Right cardiac atrium (tissue), 5 donors: ENCODE measurements at places on chromosomes 7 and 10.

DNA sequence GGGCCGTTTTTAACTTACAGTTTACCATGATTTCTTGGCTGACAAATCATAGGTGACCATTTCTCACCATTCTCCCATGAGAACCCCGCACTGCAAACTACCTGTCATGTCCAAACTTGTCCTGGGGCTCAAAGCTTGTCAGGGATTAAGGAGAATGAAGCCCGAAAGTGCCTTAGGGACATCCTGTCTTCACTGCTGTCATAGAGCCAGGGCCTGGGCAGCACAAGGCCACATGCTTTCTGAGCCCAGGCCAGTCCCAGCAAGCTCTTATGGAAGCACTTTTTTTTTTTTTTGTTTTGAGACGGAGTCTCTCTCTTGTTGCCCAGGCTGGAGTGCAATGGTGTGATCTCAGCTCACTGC, 33.9 kb downstream of the CCM2 start:
- peak; percentile 39 for DNase-seq

DNA sequence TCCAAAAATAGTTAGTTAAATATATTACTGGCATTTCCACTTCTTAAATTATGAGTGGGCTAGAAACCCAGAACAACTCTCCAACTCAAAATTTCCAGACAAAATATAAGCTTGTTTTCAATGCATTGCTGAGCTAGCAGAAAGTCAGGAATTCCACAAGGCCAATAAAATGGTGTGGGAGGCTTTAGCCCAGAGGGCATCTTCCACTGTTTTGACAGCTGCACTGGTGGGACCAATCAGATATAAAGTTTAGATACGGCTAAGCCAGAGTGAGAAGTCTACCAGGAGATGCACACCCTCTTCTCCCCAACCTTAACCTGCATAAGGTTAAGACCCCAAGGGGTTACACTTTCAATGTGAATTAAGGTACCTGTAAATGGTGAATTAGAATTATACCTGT, 76.6 kb downstream of the AMPH start:
- no peak for DNase-seq

GRCh38 chr10:10591715-10592341, 425.8 kb upstream of the CELF2 start:
- no peak for DNase-seq

- no peak for DNase-seq
Measured at GRCh38 chr7:121745856-121746255, 127.1 kb upstream of the PTPRZ1 start.

DNA sequence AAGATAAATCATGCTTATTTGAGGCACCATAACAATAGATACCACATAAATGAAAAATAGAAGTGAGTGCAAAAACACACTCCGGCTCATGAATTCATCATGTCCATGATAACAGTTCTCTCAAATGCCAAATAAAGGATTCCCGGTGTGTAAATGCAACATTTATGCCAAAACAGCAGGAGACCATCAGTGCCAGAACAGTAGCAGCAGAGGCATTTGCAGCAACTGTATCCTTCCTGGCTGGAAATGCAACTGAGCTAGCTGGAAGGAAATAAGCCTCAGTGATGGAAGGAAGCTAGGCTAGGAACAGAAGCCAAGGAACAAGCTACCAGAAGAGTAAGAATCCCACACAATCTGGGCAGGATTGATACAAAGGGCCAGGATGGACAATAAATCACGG, 79.9 kb upstream of the THSD7A start:
- DNase-seq: no peak

GRCh38 chr7:13560441-13560840, 429.0 kb downstream of the ETV1 start:
- no peak for DNase-seq

DNA sequence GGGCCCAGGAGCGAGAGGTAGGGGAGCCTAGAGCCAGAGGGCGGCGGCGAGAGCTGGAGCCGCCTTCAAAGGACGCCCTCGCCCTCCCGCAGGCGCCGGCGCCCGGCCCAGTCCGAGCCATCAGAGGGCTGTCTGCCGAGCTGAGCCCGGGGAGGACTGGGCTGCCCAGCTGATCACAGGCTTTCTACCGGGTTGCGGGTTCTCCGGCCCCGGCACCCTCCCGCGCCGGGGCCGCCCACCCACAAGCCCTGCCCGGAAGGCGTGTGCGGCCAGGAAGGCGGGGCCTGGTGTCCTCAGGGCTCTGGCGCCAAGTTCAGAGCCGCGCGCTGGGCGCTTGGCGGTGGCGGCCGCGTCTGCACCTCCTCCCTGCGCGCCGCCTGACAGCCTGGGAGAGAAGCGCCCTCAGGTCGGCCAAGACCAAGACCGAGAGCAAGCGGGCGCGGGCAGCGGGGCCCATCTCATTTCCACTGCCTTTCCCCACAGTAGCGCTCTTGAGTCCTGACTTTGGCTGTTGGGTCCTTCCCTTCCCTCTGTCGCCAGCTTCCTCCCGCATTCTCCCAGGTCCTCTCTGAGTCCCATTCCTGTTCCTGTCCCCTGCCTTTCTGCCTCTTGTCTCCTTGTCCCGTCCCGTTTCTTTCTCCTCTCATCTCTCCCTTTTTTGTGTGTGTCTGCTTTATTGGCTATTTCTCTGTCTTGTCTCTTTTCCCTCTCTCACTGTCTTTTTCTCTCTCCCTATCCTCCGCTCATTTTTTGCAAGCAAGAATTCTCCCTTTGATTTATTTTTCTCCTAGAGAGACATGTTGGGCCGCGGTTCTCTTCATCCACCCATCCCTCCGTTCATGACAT, 60.6 kb upstream of the MSMB start:
- DNase-seq: peak; percentile 62

DNA sequence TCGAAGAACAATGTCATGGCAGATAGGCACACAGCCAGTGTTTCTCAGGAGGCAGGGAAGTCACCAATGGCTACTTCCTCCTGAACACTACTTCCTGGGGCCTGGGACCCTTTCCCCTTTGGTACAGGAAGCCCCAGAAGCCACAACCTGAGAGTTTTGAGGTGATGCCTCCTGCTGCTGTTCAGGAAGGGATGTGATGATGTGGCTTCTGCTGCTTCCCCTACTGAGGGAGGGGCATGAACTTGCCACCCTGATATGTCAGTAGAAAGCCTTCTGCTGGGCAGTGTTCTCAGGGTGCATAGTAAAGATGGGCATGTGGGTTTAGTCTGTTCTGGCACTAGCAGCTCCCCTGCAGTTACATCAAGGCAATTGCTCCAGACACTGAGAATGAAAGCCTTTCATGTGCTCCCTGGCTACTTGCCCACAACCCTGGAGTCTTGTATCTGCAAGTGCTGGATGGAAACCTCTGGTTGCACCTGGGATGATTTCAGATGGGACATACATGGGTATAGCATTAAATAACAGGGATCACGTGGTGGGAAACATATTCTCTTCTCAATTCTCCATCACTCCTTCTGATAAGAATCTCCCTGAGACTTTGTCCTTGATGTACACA, 69.3 kb downstream of the ADRA2A start:
- no peak for DNase-seq

DNA sequence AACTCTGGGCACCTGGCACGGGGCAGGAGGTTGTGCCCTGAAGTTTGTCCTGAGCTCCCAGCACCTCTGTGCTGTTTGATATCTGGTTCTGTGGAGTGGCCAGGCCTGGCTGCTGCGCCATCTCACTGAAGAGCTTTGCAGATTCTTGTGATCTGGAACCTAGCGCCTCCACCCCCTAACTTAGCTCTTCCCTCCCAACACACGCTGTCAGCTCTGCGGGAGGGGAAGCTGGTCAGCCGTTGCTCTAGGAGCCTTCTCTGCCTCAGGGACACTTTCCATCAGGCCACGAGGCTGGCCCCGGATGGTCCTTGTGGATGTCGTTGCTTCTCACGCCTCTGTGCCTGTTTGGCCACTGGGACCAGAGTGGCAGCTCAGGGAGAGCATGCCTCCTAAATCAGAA, 213.2 kb downstream of the CCDC3 start:
- DNase-seq: no peak

- DNase-seq: no peak
Measured at GRCh38 chr7:77819021-77819420, 20.4 kb downstream of the PHTF2 start.

GRCh38 chr7:142567201-142568075, 181.8 kb upstream of the PRSS1 start:
- no peak for DNase-seq

DNA sequence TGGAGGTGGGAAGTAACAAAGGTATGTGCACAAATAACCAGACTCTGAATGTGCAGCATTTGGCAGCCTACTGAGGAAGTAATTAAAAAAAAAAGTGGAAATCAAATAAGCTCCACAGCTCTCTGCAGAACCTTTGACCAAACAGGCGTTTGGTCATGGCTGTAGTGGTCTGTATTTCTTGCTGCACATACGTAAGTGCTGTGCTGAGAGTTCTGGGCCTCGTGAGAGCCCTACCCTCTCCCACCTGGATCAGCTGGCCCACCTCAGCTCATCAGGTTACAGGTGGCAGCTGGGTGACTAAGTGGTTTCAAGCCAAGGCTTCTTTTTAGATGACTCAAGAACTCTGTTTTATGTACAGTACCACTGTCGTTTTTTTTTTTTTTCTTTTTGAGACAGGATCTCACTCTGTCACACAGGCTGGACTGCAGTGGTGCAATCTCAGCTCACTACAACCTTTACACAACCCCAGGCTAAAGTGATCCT, 178.2 kb upstream of the KLF6 start:
- DNase-seq: no peak

GRCh38 chr7:112161253-112162141, 44.7 kb downstream of the DOCK4 start:
- no peak for DNase-seq

- no peak for DNase-seq
Measured at GRCh38 chr10:32891261-32891660, 66.8 kb downstream of the ITGB1 start.

DNA sequence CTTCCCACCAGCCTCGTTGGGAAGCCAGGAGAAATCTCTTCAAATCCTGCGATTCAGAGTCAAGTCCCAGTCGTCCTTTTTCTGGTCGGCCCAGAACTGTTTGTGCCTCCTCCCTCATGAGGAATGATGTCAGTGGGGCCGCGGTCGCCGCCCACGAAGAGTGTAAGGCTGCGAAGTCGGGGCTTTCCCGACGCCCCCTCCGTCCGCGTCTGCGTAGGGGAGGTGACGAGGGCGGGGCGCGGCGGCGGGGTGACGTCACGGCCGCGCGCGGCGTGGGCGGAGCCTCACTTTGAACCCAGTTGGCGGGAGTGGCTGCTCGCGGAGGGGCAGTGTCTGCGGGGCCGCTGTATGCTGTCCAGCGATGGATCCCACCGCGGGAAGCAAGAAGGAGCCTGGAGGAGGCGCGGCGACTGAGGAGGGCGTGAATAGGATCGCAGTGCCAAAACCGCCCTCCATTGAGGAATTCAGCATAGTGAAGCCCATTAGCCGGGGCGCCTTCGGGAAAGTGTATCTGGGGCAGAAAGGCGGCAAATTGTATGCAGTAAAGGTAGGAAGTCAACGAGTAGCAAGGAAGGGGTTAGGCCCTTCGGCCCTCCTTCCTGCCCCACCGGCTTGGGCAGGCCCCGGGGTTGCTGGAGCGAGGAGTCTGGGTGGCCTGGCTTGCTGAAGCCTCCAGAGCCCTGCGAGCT, at the start of gene MASTL:
Gene MASTL, plus strand, starts transcription at position 287 of the 689 bp plus-strand sequence. Its CDS starts 75 bp downstream, at position 362.
- DNase-seq: peak; percentile 97

DNA sequence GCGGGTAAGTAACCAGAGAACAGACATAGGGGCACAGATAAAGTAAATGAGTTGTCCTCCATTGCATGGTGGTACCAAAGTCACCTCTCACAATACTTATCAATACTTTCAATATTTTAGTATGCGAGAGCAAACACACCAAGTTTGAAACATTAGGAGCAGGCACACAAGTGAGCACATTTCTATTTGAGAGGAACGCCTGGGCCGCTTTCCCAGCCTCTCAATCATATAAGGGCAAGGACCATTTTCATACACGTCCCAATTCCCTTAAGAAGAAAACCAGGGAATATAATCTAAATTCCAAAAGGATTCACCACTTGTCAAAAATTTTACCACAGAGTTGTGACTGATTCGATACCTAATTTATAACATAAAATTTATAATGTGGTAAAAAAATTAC, 7.5 kb downstream of the LMOD2 start:
- no peak for DNase-seq

- DNase-seq: no peak
Measured at GRCh38 chr7:116249969-116250553, 39.7 kb downstream of the TES start.

DNA sequence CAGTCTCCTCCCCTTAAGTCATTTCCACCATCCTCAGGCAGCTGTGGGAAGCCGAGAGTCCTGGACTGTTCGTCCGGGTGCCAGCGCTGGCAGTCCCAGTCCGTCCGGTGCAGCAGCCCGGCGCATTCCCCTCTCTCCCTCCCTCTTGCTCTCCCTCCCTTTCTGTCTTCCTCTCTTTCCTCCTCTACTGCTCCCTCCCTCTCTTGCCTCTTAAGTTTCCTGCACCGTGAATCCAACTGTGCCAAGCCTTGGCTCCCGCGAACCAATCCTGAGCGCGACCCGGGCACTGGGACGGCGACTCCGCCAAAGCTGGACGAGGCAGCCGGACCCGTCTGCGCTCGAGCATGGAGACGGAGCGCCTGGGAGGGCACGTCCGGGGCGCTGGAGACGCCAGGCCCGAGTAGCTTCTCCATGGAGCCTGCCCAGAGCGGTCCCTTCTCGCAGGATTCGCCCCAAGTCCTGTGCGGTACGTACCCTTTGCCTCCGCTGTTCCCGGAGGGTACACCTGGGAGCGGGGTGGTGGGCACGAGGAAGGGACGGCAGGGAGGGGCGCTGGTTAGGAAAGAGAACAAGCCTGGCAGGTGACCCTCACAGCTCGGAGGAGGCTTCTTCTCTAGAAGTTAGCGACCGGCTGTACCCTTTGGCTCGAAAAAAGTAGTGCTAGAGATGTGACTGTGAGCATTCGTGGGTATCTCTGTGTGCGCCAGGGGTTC, 1.0 kb downstream of the NXPH1 start:
- no peak for DNase-seq

DNA sequence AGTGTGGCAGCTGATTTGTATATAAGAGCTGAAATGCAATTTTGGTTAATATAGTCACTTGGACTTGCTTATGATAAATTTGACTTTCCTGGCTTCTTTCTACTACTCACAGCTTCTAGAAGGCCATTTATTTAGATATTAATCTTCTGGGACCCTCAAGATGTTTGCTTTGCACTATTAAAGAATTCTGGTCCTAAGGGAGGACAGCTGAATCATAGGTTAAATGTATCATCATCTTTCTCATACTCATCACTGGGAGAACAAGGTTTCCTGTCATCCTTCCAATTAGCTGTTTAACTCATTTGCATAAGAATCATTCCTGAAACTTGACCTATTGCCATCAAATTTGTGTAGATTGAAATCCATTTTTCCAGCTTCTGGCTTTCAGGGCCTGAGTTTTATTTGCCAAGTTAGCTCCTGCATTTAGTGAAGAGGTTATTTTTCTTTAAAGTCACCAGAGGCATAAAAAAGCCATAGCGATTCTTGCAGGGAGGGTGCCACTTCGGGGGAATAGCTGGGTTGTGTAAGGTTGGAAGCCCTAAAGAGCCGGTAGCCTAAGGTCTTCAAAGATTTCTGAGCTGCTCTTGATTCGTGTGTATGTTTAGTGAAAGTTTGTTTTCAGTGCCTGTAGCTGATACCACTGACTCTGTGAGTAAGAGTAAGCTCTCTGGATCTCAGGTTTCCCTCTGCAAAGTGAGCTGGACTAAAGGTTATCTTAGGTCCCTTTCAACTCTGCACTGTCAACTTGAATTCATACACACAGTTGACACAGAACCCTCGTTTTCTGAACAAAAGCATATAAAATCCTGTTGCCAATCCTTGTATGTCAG, 4.3 kb downstream of the MAP3K8 start:
- no peak for DNase-seq

GRCh38 chr10:5563321-5563961, 38.7 kb downstream of the CALML3 start:
- no peak for DNase-seq

- no peak for DNase-seq
Measured at GRCh38 chr7:29538389-29538788, 25.2 kb upstream of the PRR15 start.

GRCh38 chr7:2539031-2539911, 16.1 kb downstream of the BRAT1 start:
- peak; percentile 48 for DNase-seq
